Tongue (tissue), 3 donors: ENCODE measurements at places on chromosomes 1 and 21. TPM values are rescaled to one million over a fixed set of nuclear protein-coding genes. Genes with fewer than 3 reads are reported as not detected.

- no peak for DNase-seq
These were observed 9.2 kb downstream of the S100A10 start for GRCh38 chr1:151984313-151984956.

DNA sequence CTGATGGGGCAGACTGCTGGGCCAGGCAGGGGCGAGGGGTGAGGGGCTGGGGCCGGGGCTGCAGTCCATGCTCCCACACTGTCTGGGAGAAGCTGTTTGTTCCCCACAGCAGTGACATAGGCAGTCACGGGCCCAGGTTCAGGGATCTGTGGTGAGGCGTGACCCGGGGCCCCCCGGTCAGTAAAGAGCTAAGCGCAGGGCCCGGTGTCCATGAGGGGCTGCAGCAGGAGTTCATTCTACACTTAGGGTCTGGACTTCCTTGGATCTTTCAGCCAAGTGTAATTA lies 4.4 kb downstream of the PEX10 start:
- no peak for DNase-seq

DNA sequence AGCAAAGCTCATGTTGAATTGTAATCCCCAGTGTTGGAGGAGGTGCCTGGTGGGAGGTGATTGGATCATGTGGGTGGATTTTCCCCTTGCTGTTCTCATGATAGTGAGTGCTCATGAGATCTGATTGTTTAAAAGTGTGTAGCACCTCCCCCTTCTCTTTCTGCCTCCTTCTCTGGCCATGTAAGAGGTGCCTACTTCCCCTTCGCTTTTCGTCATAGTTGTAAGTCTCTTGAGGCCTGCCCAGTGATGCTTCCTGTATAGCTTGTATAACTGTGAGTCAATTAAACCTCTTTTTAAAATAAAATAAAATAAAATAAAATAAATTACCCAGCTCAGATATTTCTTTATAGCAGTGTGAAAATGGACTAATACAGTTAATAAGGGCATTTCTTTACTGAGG lies 1025.7 kb downstream of the PLA2G4A start:
- DNase-seq: no peak

IL12RB2 gene
- total RNA-seq: 2.5 TPM

CHAF1B gene
- 2.4 TPM for total RNA-seq

- no peak for DNase-seq
These were observed 17.9 kb downstream of the EPHA2 start for GRCh38 chr1:16137890-16138467.

DNA sequence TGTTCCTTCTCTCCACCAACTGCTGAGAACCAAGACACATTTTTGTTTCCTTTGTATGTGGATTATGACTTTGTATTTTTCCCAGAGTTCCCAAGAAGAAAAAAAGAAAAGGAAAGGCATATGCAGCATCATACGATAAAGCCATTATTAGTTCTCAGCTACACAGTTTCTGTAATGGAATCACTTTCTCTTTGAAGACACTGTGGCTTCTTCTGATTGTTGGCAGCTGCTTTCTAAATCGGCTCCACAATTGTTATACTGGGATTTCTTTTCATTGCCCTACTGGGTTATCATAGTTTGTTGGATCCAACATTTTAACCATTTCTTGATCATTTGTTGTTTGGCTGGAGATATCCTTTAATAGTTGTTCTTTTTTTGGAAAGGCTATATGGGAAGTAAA lies 89.5 kb upstream of the HIVEP3 start:
- DNase-seq: no peak

DNA sequence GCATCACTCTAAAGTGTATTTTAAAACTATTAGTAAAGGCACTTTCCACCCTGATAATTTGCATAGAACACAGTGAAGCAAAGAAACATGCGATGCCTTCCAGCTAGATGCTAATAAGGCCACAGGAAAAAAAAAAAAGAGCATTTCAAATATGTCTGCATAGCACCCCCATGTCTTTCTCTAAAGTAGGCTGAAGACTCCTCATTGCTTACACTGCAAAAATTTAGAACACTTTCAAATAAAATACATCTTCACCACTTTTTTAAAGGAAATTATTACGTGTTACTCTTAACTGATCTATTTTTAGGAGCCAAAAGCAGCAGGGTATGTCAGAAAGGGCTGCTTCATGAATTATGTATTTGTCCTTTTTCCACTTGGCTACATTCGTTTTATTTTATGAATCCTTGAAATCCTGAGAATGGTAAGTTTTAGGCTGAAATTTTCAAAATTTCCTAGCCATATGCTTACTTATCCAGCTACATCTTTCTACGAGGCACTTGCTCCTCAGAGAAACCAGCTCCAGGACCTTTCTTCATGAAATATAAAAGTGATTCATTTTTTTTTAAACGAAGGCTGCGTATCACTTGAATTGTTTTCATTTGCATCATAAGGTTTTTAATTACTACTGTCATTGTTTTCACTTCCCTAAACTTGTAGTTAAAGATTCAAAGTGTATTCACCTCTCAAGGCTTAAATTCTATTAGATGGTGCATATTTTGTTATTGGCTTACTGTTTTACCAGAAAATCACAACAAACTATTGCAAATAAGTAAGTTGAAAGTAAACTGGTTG lies 513.0 kb downstream of the PTPRC start:
- DNase-seq: no peak
